ENCODE measurements at places on chromosomes 12 and 14.

DNA sequence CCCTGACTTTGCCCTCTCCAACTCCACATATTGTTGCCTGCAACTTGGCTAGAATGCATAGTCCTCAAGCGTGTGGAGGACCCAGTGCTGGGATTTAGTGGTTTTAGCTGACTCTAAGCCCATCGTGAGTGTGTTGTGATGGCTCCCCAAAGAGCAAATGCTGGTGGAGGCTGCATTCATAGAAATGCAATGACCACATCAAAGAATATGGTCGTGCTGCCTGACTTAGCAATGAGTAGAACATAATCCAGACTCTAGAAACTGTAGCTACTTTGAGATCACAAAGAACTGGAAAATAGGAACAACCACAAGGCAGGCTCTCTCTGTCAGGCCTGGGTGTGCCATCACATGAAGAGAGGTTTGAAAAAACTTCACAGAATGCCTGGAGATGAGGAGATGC lies 1.3 kb downstream of the DYRK4 start:
- DNase-seq, result no peak

DNA sequence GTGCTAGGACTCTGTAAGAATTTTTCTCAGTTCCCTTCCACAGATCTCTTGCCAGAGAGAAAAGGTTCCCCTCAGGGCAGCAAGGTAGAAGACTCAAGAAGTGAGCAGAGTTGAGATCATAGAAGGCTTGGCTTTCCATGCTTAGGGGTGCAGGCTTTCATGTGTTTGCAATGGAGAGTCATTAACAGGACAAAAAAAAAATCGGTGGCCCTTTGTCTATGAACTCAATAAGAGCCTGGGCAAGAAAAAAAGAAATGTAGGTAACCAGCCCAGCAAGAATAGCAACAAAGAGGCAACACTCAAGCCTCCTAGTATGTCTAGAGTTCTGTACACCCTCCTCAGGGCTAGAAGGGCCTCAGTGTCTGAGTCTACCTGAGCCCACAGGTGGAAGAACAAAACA lies 23.4 kb upstream of the LRP6 start:
- no peak for DNase-seq

GRCh38 chr12:109458086-109458485 lies 19.0 kb downstream of the KCTD10 start:
- DNase-seq, result no peak

GRCh38 chr14:79693935-79694334 lies 517.4 kb downstream of the DIO2 start:
- DNase-seq, result no peak

GRCh38 chr12:132429946-132430643 lies 59.9 kb upstream of the FBRSL1 start:
- DNase-seq, result no peak

DNA sequence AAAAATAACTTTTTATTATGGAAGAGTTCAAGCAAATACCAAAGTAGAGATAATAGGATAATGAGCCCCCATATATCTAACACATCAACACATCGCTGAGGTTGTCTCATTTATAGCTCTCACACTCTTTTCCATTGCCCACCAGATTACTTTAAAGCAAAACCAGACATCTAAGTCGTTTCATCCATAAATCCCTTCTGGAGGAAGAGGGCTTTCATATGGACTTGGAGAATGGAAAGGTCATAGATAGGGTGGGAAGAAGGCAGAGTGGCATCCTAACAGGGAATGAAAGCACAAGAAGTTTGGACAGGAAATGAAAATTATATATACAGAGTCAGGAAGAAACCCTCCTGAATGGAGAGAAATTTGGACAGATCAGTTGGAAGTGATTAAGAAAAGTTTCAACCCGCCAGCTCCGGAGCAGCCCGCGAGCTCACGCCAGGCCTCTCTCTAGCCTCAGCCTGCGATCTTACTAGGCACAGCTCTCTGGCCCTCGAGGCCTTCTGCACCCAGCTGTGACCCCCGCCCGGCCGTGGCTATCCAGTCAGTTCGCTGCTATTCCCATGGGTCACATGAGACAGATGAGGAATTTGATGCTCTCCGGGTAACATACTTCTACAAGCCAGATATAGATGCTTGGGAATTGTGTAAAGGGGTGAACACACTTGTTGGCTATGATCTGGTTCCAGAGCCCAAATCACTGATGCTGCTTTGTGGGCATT lies 48.4 kb upstream of the NID2 start:
- no peak for DNase-seq

DNA sequence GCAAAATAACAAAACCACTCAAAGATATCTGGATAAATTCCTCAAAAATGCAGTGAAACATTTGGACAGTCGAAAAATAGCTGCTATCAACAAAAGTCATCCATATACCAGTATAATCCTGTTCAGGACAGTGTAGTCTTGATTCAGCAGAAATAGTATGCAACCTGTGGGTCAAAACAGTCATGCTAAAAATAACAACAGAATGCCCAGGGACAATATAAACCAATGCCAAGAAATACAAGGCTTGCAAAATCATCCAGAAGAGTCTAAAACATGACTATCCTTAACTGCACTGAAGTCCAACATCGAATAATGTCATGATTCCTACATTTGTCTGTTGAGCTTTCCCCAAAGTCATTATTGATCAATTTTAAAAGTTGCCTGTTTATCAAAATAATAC lies 425.9 kb downstream of the FSCB start:
- no peak for DNase-seq

DNA sequence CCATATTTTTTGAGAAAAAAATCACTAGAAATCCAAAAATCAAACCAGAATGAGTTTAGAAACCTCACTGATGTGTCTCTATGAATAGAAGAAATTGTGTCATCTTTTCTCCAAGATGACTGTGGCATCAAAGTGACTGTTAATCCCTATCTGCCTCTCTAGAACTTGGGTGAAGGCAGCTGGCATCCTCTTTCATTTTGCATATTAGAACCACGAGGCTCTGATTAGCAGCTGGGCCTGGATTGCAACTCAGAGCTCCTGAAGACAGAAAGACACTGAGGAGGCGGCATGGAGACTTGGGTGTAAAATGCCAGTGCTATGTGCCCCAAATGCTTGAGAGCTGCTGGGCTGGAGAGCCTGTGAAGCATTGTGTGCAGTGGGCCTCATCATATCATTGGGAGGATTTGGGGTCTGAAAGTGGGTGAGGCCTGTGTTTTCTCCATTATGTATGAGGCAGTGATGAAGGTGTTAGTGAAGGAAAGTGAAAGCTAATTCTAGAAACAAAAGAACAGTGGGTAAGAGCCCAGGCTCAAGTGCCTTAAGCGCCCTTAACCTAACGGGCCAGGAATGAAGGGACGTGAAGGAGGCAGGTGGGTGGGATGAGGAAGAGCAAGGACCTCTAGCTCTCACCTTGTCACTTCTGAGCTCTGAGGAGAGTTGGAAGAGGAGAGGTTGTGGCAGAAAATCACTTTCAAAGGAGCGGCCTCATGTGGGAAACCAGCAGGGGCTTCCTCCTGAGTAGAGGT lies 26.2 kb downstream of the NKX2-8 start:
- DNase-seq, result no peak

GRCh38 chr12:1978078-1978862 lies 26.0 kb downstream of the DCP1B start:
- DNase-seq, result no peak

GRCh38 chr14:39060818-39061437 lies 42.1 kb downstream of the SEC23A start:
- no peak for DNase-seq

GRCh38 chr12:10205220-10205807 lies 7.4 kb upstream of the GABARAPL1 start:
- no peak for DNase-seq

DNA sequence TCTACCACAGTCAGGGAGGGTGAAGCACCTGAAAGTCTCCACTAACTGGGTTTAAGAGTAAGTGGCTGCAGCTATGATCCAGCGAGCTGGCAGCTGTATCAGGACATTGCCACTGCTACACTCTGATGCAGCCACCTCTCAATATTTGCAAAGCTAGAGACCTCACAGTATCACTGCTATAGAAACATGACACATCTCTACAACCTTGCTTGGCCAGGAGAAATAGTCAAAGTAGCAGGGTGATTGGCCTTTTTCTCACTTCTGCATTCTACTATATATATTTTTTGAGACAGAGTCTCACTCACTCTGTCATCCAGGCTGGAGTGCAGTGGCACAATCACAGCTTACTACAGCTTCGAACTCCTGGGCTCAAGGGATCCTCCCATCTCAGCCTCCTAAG lies 9.3 kb upstream of the FMNL3 start:
- DNase-seq, result no peak

DNA sequence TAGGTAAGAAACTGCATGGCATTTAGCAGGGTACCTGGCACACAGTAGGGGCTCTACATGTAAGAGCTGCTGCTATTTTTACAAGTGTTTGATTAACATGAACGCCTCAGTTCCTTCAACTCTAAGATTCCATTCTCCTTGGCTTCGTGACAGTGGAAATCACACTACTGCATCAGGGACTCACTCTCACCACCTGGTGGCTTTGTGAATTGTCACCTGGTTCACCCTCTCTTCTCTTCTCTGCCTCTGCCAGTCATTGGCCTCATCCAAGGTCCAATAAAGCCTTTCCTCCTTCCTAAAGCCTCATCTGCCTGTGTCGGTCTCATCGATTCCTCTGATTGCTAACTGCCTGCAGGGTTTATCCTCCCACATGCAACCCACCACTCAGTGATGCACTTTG lies 476.4 kb downstream of the VRK1 start:
- DNase-seq, result no peak

DNA sequence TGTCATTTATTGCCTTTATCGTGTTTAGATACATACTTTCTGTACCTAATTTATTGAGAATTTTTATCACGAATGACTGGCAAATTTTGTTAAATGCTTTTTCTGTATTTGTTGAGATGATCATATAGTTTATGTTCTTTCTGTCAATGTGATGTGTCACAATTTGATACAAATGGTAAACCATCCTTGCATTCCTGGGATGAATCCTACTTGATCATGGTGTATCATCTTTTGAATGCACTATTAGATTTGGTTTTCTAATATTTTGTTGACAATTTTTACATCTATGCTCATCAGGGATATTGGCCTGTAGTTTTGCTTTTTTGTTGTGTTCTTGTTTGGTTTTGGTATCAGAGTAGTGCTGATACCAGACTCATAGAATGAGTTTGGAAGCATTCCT lies 185.1 kb downstream of the NUBPL start:
- no peak for DNase-seq

DNA sequence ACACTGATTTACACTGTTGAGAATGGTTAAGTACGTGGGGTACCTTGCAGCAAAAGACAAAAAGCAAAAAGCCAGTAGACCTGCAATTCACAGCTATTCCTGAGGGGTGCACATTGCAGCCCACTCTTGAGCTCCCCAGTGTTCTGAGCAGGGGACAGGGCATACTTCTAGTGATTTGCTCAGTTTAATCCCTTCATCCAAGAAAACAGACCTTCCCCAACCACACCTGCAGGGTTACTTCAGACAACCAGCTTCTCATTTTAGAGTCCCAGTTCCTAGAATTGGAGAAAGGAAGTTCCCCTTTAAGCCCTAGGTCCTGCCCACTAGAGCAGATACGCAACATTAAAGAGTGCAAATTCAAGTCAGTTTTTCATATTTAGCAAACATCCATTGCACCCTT lies 3.6 kb upstream of the WSB2 start:
- no peak for DNase-seq

DNA sequence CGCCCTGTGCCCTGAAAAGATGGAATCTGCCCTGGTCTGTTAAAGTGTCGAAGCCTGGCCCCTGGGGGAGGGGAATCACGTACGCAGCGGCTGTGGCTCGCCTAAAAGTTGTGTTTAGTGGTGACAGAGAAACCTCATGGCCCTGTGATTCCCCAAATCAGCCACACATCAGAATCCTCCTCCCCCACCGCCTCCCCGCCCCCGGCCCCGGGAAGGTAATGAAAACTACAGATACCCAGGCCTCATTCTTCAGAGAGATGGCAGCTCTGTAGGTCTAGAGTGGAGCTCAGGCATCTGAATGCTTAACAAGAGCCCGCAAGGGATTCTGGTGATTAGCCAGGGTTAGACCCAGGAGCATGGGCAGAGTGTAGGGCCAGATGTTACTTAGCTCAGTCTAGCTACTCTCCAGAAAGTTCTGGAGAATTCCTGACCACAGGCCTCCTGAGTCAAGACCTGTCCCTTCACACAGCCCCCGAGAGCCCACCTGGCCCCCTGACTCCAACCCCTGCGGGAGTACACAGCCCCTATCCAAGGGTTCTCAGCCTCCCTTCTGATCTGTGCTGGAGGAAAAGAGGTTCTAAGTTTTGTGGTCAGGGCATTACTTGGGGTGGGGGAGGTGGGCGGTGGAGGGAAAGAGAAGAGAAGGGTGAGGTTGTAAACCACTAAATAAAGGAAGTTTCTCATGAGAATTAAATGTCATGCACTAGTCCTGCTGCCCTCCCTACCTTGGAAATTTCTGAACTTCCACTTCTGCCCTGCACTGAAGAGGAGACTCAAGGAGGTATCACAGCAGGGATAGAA lies 114.8 kb downstream of the PLXNC1 start:
- DNase-seq, result no peak

GRCh38 chr12:58233886-58234285 lies 292.5 kb downstream of the ATP23 start:
- no peak for DNase-seq

- DNase-seq, result no peak
These were observed 24.3 kb upstream of the PCNX1 start for GRCh38 chr14:70882776-70883492.

DNA sequence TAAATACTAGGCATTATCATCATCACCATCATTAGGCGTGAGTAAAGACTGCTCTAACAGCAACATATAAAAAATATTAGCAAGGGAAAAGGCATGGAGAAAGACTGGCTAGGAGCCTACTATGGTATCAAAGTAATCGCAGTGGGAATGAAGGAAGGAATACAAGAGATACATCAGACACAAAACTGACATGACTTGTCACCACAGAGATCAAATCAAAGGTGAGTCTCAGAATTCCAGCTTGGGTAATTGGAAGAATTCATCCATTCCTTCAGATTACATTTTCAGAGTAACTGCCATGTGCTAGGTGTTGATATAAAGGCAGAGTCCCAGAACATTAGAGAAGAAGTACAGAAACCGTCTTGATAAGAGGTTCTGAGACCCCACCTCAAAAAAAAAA lies 10.2 kb downstream of the ZBTB25 start:
- no peak for DNase-seq

DNA sequence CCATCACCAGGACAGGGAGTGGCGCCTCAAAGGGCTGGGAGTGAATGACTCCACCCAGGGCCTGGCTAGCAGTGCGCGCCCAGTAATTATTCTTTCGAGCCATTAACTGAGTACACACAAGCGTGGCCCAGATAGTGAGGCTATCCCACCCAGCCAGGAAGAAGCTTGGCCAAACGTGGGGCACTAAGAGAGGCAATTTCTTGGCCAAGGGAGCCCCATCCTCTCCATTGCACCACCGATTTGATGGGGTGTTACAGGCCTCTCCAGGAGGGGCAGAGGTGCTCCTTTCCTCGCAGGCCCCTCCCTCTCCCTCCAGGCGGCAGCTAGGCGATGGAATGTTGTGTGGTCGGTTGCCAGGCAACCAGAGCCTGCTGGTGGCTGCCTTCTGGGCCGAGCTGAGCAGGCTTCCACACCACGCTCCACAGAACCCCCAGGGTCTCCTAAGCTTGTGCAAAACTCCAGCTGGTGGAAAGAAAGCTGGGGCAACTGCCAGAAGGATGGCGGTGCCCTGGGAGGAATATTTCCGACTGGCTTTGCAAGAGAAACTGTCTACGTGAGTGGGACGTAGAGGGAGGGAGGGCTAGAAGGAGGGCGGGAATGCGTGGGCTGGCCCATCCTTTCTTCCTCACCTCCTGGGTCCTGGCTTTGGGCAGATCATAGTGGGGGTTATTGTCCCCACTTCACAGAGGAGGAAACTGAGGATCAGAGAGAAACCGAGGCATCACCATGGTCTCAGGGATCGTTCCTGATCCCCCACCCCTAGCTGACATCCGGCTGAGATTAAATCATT lies at the start of gene CFAP73:
Gene CFAP73 (plus strand): TSS at position 364 of the 790 bp plus-strand sequence. CDS start 134 bp downstream, at position 498.
- no peak for DNase-seq
